ENCODE measurements at places on chromosomes 5 and 9. TPM values are rescaled to one million over a fixed set of nuclear protein-coding genes. Genes with fewer than 3 reads are reported as not detected.

The RMND5B gene
- 29.3 TPM for total RNA-seq

The PRSS3 gene
- not detected for total RNA-seq

DNA sequence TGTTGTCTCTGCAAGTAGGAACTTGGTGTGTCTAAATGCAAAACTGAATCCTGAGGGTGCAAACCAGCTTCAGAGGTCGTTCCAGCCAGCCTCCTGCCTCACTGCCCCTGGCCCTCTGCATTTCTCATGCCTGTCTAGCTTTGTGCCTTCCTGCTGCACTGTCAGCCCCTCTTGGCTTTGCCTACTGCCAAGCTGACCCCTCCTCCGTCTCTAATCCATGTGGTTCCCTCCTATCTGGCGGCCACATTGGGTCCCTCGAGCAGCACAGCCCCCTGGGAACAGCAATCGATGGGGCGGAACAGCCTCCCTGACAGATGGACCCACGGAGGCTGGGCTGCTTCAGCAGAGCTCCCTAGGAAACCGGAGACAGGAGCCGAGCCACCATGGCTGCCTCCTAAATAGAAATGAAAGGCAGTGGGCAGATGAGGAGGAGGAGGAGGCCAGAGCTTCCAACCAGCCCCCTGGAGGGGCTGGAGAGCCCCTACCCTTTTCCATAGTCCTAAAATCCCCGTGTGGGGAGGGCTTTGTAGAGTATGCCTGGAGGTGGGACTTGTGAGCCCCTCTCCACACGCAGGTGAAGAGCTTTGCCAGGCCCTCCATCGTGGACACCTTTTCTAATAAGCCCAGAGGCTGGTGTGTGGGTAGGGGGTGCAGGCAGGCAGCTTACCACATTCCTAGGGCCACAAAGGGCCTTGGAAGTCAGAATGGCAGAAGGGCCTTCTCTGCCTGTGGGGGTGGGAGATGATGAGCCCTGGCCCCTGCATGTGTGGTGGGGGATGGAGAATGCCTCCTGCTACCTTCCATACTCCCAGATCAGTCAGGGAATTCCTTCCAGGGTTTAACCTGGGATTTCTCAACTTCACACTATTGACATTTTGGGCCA lies 9.2 kb upstream of the CXXC5 start:
- peak; percentile 10 for DNase-seq

The FOXI1 gene
- not detected for total RNA-seq

DNA sequence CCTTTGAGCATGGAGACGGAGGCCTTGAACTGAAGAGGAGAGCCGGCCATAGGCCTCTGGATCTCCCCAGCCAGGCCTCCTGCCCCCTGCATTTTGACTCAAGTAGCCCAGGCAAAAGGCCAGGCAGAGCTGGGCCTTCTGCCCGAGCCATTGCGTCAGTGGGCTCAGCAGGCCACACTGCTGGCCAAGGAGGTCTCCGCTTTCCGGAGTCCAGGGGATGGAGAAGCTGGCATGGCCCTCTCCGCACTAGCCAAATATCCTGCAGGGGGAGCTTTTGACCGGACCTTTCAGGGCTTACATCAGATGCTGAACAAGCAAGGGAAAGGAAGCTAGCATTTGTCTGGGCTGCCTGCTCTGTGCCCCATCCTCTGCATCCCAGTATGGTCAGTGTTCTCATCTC lies 386.8 kb downstream of the TRIM36 start:
- no peak for DNase-seq

DNA sequence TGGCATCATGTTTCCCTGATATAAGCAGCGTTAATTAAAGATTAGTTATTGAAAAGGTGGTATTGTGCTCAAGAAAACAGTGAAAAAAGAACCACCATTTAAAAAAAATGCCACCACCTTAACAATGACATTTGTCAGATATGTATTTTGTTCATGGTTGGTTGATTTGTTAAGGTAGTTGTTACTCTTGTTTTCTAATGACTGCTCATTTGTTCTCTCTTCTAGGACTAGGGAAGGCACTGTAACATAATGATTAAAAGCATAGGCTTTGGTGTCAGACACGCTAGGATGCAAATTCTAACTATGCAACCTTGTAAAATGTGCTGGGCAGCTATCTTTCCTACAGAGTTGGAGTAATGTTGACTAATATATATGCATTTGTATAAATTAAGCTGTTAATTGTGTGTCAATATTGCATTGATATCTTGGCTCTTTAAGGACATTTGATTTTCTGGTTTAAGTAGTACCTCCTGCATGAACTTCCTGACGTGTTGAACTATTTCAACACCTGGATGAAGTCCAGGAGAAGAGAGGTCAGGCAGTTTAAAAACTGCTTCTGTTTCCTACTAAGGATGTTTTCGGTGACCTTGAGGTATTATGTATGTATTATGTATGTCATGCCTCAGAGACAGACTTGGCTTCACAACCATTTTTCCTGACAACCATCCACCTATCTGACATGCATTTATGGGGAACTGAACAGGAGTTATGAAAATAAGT lies 77.8 kb downstream of the MUSK start:
- no peak for DNase-seq

The CTNND2 gene
- total RNA-seq, result 4.0 TPM

DNA sequence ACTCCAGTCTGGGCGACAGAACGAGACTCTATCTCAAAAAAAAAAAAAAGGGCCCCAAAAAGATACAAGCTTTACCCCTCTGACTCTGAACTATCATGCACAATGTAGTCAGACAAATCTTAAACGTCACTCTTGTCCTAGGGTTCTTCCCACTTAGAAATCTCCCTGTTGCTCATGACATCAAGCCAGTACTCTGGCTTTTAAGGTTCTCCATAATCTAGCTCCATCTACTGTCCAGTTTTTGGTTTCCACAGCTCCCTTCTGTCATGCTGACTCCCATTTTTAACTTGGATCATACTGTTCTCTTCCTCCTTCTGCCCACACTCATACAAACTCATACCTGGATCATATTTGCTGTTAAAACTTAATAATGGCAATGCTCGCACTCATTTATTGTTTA lies 156.7 kb upstream of the TLX3 start:
- no peak for DNase-seq

- no peak for DNase-seq
Observed at GRCh38 chr9:128258326-128258725, 17.5 kb downstream of the GOLGA2 start.

- no peak for DNase-seq
Observed at GRCh38 chr5:68965926-68966325, 127.9 kb upstream of the SLC30A5 start.

The SV2C gene
- total RNA-seq, result 0.12 TPM

DNA sequence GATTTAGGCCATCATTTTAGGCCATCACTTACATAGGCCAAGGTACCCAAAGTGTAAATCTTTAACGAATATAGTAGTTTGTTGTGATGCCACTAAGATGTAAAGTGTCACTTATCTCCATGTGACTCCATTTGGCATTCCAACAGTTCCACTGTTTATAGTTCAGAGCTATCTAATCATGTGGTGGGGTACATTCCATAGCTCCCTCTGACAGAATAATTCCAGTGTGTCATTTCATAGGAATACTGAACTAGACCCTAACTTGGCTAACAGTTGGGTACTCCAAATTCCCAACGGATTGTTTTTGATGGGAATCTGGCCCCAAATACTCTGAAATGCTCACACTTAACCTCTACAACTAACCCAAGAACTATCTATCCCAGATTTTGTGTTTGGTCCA lies 76.7 kb upstream of the FST start:
- DNase-seq, result no peak

The NSA2 gene
- 50.2 TPM for total RNA-seq

- no peak for DNase-seq
Observed at GRCh38 chr9:77710316-77710715, 62.2 kb upstream of the GNA14 start.

- DNase-seq, result no peak
Observed at GRCh38 chr9:14399756-14400657, 86.1 kb upstream of the NFIB start.

- peak; percentile 9 for DNase-seq
Observed at GRCh38 chr5:84274585-84275468, 109.9 kb downstream of the EDIL3 start.

- no peak for DNase-seq
Observed at GRCh38 chr9:95852059-95853032, 23.1 kb upstream of the ERCC6L2 start.

DNA sequence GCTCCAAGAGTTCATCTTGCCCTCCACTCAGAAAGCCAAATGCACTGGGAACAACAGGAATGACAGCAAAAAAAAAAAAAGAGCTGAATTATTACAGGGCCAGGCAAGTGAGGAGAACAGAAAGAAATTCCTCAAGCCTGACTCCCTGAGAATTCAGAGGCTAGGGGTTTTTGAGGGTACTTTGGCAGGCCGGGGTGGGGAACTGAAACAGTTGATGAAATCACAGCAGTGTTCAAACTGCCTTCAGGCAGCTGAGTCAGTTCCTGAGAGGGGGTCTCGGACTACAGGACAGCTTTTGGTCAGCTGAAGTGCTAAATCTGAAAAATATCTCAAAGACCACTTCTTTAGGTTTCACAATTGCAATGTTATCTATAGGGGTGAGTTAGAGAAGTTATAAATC lies 419.4 kb downstream of the SEMA5A start:
- DNase-seq, result no peak

GRCh38 chr9:70229026-70229425 lies 29.8 kb upstream of the SMC5 start:
- DNase-seq, result no peak

DNA sequence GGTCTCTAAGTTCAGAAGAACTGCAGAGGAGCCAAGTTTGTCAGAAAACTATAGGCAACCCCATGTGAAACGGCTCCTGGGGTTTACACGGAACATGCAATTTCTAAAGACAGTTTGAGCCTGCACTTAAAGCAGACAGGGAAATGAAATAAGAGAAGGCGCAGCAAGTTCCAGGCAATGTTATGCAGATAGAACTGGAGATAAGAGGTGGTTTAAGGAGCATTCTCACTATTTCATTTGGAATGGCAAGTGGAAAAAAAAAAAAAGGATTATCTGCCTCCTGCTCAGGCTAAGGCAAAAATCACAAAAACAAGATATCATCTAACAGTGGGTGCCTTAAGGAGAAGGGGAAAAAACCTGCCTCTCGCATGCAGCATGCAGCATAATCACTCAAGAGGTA lies 2252.4 kb downstream of the MAT2B start:
- no peak for DNase-seq

- no peak for DNase-seq
Observed at GRCh38 chr9:110606179-110606790, 26.7 kb upstream of the SVEP1 start.

The SLC4A9 gene
- not detected for total RNA-seq

- no peak for DNase-seq
Observed at GRCh38 chr9:4137234-4137633, 162.6 kb downstream of the GLIS3 start.

The PTGDS gene
- total RNA-seq, result 3,328 TPM

DNA sequence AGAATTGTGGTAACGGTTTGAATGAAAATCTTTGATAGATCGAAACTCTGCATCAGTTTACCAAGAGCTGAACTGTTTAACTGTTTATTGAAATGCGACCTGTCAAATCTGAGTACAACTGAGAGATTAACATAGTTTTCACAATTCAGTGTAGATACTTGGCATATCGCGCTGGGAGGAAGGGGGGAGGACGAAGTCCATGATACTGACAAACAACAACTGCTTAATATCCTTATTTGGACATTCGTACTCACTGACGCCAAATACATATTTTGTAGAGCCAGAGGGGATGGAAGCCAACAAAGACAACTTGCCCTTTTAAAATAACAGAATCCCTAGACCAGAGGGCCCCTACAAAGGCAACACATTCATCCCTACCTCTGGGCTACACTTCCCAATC lies 93.2 kb downstream of the GLIS3 start:
- no peak for DNase-seq

- DNase-seq, result no peak
Observed at GRCh38 chr9:134698111-134698510, 56.5 kb downstream of the COL5A1 start.

- no peak for DNase-seq
Observed at GRCh38 chr5:91339063-91339705, 43.9 kb downstream of the ARRDC3 start.

DNA sequence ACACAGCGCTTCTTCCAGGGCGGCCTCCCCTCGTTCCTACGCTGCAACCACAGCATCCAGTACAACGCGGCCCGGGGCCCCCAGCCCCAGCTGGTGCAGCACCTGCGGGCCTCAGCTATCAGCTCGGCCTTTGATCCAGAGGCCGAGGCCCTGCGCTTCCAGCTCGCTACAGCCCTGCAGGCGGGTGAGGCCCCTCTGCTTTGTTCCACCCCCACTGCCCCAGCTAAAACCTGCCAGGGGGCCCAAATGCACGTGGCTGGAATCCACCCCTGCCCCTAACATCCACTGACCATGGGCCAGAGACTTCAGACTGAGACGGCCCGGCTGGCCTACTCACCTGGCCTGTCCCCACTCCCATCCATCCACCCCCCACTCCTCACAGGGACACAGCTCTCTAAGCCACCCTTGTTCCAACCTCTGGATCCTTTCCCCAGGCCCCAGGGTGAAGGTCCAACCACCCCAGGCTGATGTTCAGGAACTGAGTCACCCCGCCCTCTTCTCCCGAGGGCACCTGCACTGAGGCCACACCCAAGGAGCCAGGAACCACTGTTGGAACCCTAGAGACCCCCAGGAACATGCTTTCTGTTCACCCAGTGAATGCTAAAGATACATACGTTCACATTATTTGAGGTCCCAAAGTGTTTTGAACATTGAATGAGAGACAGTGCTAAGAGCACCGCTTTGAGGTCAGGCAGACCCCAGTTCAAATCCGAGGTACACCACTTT lies 18.9 kb upstream of the ASS1 start:
- DNase-seq, result no peak

DNA sequence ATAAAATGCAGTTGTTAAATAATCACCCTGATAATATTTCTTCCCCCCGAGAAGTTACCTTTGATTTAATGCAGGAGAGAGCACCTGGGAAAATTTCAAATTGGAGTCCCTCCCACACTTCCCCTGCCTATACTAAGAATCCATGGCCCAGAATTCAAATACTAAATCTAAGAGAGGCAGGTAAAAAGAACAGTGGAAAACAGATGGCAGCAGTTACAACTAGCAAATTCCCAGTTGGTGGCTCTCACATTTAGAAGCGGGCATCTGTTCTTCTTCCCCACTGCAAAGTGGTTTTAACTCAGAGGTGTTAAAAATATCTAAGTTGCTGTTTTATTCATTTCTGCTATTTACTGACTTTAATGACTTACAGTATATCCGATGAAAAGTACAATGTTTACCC lies 210.4 kb upstream of the ELAVL2 start:
- no peak for DNase-seq

DNA sequence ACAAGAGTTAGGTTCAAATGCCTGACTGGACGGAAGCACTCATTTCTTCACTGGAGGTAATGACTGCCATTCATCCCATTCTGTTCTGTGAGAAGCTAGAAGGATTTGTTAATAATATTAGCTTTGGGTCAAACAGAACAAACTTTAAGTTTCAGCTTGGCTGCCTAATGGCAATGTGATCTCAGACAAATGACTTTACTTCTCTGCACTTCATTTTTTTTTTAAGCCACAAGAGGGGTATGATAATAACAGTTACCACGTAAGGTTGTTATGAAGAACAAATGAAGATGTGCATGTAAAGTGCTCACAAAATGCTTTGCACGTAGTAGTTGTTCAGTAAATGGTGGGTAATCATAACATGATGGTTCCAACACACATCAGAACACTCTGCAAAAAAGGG lies 199.4 kb downstream of the PAPPA start:
- DNase-seq, result no peak
